Right hindlimb (tissue), 1 donor: ENCODE measurements at places on chromosomes 16 and 17.
A peak's percentile ranks its signal among the peaks of the same experiment; 100 is the strongest.

DNA sequence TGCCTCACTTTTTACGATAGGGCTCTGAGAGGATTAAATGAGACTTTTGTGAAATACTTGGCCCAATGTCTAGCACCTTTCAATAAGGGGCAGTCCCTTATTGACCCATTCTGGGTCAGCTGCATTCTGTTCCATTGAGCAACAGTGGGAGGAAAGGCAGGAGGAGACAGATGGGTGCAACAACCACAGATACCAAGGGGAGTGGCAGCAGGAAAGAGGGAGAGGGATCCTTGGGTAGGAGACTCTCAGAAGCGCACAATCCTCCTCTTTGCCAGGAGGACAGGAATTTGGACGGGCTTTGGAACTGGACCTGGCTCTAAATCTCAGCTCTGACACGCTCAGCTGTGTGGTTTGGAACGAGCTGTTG lies 3.5 kb downstream of the PIPOX start:
- DNase-seq = no peak

DNA sequence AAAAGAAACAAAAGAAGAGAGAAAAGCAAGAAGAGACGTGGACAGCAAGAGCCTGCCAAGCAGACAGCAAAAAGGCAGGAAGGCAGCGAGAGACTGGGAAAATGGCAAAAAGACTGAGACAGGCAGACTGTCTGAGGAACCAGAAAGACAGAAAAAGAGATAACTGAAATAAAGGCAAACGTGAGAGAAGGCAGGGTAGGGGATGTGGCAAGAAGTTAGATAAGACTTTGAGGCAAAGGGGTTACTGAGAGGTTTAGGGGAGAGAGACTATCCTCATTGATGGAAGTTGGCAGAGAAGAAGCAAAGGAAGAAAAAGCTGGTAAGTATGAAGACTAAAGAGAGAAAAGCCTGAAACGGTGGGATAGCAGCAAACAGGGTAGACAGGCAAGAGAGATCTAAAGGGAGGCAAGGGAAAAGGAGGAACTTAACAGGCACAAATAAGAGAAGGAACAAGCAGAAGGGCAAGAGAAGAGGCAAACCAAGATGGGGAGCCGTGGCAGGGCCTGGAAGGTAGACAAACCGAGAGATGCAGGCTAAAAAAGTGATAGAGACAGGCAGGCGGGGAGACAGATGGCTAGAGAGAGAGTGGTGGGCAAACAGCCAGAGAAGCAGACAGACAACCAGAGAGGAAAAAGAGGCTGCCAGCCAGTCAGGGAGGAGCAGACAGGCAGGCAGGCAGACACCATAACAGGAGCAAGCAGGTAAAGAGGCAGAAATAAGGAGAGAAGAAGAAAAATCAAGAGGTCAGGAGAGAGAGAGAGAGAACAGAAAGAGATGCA lies 7.1 kb upstream of the CHD3 start:
- DNase-seq = peak; percentile 61

- no peak for DNase-seq
Measured at GRCh38 chr17:37447641-37448040, 41.0 kb downstream of the TADA2A start.

DNA sequence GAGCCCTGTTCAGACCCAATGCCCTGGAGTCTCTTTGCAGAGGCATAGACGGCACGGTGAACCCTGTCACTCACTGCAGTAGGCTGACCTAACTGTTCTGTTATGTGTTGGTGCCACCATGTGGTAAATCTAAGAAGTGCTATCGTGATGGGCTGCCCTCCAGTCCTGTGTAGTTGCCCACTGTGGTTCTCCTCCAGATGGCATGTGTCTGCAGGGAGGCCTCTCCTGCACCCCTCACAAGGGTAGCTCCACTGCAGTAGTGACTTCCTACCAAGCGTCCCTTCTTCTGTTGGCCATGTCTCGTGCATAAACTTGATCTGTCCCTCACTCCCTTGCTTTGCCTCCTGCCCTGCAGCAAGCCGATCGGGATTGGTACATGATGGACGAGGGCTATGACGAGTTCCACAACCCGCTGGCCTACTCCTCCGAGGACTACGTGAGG lies 5.8 kb downstream of the DHX38 start:
- DNase-seq = peak; percentile 48
